ENCODE measurements at places on chromosomes 5 and 9. TPM values are rescaled to one million over a fixed set of nuclear protein-coding genes. Genes with fewer than 3 reads are reported as not detected.

- no peak overlapping the region for H3K27ac ChIP-seq
- no peaks in the 10 kb centered on the region for H3K27me3 ChIP-seq
- peaks cover 12% of the 10 kb centered on the region for H3K36me3 ChIP-seq
- peaks cover 26% of the 10 kb centered on the region for H3K4me1 ChIP-seq
- peak overlapping the region; percentile 94 for H3K4me3 ChIP-seq
Measured at GRCh38 chr9:134136118-134136995, 475 bp downstream of the WDR5 start.

- H3K4me1 ChIP-seq: peaks cover 8% of the 10 kb centered on the region
- no peak for DNase-seq
- peaks cover 63% of the 10 kb centered on the region for H3K27me3 ChIP-seq
- H3K4me3 ChIP-seq: no peak overlapping the region
Measured at GRCh38 chr9:86407022-86407421, 52.8 kb upstream of the TUT7 start.

GRCh38 chr5:5423586-5423985, 1.1 kb downstream of the ICE1 start:
- no peak for DNase-seq
- peak overlapping the region; percentile 95 for H3K4me3 ChIP-seq
- H3K4me1 ChIP-seq: peaks cover 29% of the 10 kb centered on the region
- no peaks in the 10 kb centered on the region for H3K27me3 ChIP-seq
- H3K36me3 ChIP-seq: no peaks in the 10 kb centered on the region
- H3K27ac ChIP-seq: no peak overlapping the region

DNA sequence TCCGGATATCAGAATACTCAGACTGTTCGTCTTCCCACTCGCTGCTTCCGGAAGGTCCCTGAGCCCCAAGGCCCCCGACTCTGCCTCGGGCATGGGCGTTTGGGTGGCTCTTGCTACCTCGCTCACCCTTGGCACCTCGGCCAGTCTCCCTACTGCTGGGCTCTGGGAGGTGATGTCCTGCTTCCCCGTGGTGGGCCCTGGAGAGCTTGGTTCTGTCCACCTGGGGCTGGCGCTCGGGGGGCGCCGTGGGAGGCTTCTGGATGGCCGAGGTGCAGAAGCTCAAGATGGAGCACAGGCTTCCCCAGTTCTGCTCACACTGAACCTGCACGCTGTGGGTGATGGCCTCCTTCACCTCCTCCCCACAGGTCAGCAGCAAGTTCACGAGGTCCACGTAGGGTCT, 10.4 kb downstream of the STC2 start:
- H3K4me3 ChIP-seq: no peak overlapping the region
- no peak overlapping the region for H3K27ac ChIP-seq
- no peaks in the 10 kb centered on the region for H3K27me3 ChIP-seq
- DNase-seq: no peak
- peaks cover 27% of the 10 kb centered on the region for H3K4me1 ChIP-seq

DNA sequence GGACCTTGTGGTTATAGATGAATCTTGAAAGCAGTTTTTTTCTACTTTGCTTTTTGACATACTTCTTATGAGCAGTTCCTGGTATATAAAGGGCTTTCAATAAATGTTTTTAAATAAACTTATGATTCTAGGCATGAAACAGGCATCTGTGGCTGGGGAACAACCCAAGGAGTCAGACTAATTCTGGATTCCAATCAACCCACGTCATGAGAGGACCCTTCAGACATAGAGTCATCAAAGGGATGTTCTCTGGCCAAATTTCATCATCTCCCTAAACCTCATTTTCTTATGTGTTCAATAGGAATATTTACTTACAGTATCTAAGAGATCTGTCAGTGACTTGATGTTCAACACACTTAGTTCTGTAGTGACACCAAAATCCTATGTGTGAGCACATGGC, 243.8 kb upstream of the ZNF462 start:
- no peak overlapping the region for H3K4me3 ChIP-seq
- peaks cover 23% of the 10 kb centered on the region for H3K4me1 ChIP-seq
- no peak for DNase-seq
- no peaks in the 10 kb centered on the region for H3K36me3 ChIP-seq
- H3K27ac ChIP-seq: no peak overlapping the region

DNA sequence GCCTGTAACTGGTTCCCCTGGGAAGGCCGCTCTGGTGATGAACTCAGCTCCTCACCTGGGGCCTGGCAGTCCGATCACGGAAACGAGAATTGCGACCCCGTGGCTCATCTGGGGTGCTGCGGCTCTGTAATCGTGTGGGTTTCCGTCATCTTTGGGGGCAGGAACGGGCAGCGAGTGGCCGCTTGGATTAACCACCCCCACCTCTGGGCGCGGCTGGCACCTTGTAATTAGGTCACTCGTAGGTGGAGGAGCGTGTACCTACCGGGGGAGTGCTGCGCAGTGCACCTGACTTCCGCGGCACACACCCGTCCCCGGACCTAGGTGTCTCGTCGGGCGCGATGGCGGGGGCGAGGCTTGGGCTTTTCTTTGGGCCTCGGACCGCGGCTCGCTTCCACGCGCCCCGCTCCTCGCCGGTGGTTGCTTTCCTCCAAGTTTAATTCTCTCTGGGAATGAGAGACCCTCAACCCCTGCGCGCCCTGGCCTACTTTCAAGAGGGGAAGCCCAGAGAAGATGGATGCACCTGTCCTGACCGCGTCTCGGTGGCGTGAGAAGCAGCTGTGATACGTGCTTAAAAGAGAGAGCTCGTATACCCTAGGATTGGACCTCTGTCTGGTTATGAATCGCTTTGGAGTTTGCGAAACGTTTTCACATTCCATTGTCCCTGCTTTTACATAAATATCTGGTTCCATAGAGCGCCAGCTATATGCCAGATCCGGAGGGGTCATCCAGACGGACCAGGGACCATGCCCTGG, 744 bp upstream of the PPP2CA start:
- peak overlapping the region; percentile 100 for H3K27ac ChIP-seq
- H3K36me3 ChIP-seq: no peaks in the 10 kb centered on the region
- peaks cover 31% of the 10 kb centered on the region for H3K4me1 ChIP-seq
- no peak for DNase-seq

DNA sequence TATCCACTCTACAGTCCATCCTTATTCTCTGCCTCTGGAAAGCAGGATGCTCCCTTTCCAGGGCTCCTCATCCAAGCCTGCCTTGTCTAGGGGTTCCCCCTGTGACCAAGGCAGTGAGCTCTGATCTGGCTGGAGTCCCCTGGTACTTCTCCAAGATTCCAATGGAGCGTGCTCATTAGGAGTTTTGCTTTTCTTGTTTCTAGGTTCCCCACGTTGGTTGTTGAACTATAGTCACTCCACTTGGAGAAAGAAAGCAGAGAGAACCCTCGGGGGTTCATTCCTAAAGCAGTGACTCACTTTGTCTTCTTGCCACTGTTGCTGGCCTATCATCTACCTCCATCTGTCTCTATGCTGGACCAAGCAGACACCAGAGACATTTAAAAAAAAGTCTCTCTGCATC, 192.6 kb downstream of the TLE4 start:
- H3K36me3 ChIP-seq: no peaks in the 10 kb centered on the region
- H3K4me1 ChIP-seq: no peaks in the 10 kb centered on the region
- no peaks in the 10 kb centered on the region for H3K27me3 ChIP-seq
- no peak overlapping the region for H3K27ac ChIP-seq

DNA sequence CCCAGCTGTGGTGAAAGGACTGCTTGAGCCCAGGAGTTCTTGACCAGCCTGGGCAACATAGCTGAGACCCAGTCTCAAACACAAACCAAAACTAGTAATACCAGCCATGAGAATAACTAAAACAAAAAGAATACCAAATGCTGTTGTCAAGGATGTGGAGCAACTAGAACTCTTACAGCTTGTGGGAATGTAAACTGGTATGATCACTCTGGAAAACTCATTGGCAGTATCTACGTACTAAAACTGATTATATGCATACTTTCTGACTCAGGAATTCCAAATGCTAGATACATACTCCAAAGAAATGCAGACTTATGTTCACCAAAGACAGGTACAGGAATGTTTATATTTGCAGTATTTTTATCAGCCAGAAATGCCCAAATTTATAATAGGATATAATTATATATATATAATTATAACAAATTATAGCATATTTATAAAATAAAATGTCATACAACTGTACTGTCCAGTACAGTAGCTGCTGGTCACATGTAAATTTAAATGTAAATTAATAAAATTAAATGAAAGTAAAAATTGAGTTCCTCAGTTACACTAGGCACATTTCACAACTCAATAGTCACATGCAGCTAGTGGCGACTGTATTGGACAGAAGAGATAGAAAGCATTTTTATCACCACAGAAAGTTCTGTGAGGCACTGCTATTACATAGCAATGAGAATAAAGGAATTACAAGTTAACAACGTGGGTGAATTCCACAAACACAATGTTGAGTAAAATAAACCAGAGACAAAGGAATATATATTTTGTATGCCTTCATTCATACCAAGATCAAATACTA, 118.5 kb downstream of the GNAQ start:
- H3K36me3 ChIP-seq: no peaks in the 10 kb centered on the region
- DNase-seq: no peak
- H3K4me3 ChIP-seq: no peak overlapping the region
- peaks cover 11% of the 10 kb centered on the region for H3K4me1 ChIP-seq
- H3K27me3 ChIP-seq: no peaks in the 10 kb centered on the region

GRCh38 chr5:143521846-143522400, 118.4 kb upstream of the NR3C1 start:
- H3K27ac ChIP-seq: no peak overlapping the region
- DNase-seq: no peak
- no peaks in the 10 kb centered on the region for H3K36me3 ChIP-seq
- H3K4me1 ChIP-seq: no peaks in the 10 kb centered on the region
- no peaks in the 10 kb centered on the region for H3K27me3 ChIP-seq
- H3K4me3 ChIP-seq: no peak overlapping the region

- no peak overlapping the region for H3K27ac ChIP-seq
- no peak for DNase-seq
- no peaks in the 10 kb centered on the region for H3K36me3 ChIP-seq
- no peak overlapping the region for H3K4me3 ChIP-seq
- H3K27me3 ChIP-seq: no peaks in the 10 kb centered on the region
- peaks cover 5% of the 10 kb centered on the region for H3K4me1 ChIP-seq
Measured at GRCh38 chr5:172603251-172603806, 37.7 kb upstream of the NEURL1B start.

DNA sequence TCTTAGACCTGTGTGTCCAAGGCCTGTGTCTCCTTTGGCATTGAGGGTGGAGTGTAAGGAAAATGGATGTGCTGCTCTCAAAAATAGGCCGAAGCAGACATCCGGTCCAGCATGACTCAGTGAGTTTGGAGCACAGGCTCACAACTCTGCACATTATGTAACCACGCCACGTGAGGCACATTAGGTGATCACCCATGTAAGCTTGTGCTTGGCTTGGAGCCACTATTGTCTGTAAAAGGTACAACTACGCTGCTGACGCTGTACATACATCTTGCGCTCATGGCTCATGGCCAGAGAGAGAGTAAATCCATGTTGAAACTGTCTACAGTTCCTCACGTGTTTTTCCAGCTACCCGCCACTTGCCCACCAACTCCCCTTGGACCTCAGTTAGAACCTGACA, 177.5 kb downstream of the PDE4D start:
- peaks cover 15% of the 10 kb centered on the region for H3K4me1 ChIP-seq
- peaks cover 14% of the 10 kb centered on the region for H3K36me3 ChIP-seq
- H3K27me3 ChIP-seq: no peaks in the 10 kb centered on the region
- no peak overlapping the region for H3K4me3 ChIP-seq
- DNase-seq: no peak

- no peak for DNase-seq
- H3K27ac ChIP-seq: no peak overlapping the region
- H3K36me3 ChIP-seq: peaks cover 59% of the 10 kb centered on the region
- no peak overlapping the region for H3K4me3 ChIP-seq
- H3K27me3 ChIP-seq: no peaks in the 10 kb centered on the region
Measured at GRCh38 chr9:113278840-113279239, 3.4 kb downstream of the PRPF4 start.

- no peak for DNase-seq
- no peak overlapping the region for H3K4me3 ChIP-seq
- no peaks in the 10 kb centered on the region for H3K27me3 ChIP-seq
- no peaks in the 10 kb centered on the region for H3K36me3 ChIP-seq
Measured at GRCh38 chr9:134932171-134932570, 14.5 kb upstream of the FCN1 start.

DNA sequence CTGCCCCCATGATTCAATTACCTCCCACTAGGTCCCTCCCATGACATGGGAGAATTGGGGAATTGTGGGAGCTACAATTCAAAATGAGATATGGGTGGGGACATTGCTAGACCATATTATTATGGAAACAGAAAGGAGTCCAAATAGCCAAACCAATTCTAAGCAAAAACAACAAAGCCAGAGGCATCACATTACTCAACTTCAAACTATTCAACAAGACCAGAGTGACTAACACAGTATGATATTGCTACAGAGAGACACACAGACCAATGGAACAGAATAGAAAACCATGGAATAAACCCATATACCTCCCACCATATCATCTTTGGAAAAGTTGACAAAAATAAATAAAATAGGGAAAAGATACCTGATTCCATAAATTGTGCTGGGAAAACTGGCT, 710.5 kb upstream of the CDH9 start:
- no peaks in the 10 kb centered on the region for H3K36me3 ChIP-seq
- DNase-seq: no peak
- H3K27me3 ChIP-seq: no peaks in the 10 kb centered on the region
- H3K4me1 ChIP-seq: no peaks in the 10 kb centered on the region
- H3K27ac ChIP-seq: no peak overlapping the region

- DNase-seq: peak; percentile 27
- H3K27ac ChIP-seq: peak overlapping the region; percentile 93
- H3K4me3 ChIP-seq: peak overlapping the region; percentile 59
- peaks cover 12% of the 10 kb centered on the region for H3K4me1 ChIP-seq
- no peaks in the 10 kb centered on the region for H3K27me3 ChIP-seq
Measured at GRCh38 chr5:81971111-81971711, 612 bp upstream of the ATG10 start.

GRCh38 chr5:171493646-171494393, 74.4 kb downstream of the FGF18 start:
- DNase-seq: no peak
- no peak overlapping the region for H3K4me3 ChIP-seq
- peak overlapping the region; percentile 53 for H3K27ac ChIP-seq
- peaks cover 14% of the 10 kb centered on the region for H3K4me1 ChIP-seq
- H3K36me3 ChIP-seq: no peaks in the 10 kb centered on the region

Gene UNC13B
- total RNA-seq: 52.1 TPM

Gene LPAR1
- 3.8 TPM for total RNA-seq
